ENCODE measurements at places on chromosomes 4 and X. TPM values are rescaled to one million over a fixed set of nuclear protein-coding genes. Genes with fewer than 3 reads are reported as not detected.

Gene ATXN3L
- not detected for total RNA-seq

Gene IL1RAPL1
- 0.12 TPM for total RNA-seq

DNA sequence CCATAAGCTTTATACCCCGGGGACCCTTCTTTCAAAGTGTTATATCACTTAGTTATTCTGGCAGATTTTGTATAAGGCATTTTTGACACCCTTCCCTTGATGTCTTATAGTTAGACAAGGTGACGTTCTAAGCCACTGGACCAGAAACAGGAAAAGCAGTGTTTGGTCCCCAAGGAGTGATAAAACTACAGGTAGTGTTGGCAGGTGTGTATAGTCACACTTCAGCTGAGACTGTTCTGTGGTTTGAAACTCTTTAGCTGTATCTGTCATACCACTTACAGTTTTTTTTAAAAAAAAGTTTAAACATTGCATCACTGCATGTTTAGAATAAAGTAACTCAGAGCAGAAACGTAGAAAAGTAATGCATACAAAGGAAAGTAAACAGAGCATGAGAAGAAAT, 48.5 kb downstream of the TLL1 start:
- DNase-seq = no peak

DNA sequence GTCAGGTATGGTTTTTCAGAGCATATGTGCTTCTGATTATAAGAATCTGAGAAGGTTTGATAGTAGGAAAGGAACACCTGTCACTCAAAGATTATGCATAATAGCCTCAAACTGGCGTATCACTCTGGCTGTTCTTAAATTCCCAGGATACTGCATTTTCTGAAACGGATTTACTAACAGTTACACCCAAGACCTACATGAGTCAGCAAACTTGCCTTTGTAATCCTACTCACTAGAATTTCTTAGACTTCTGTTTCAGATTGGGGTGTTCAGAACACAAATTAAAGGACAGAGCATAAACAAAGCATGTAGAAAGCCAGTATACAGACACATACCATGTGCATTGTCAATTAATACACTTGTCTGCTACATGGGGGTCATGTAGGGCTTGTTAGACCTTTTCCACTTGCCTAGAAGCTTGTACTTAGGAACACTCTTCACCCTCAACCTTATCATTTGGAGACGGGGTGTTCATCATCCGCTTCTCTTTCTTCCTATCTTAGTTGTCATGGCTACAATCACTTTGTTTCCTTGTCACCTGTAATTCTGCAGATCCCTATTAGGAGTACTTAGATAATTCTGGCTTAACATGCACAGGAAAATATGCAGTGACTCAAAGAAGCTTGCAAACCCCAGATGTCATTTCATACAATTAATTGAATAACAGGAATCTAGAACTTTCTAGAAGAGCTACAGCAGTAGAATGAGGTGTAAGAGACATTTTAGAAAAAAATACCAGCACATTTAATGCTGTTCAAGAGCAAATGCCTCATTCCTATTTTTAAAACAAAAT, 593.0 kb upstream of the TENM3 start:
- DNase-seq = no peak

Gene CPZ
- not detected for total RNA-seq

Gene GLRA3
- 0.12 TPM for total RNA-seq
